NCI-H526 treated with DMSO at 0.1 percent for 48 hours (cell line): ENCODE measurements at places on chromosomes 7 and 10.

DNA sequence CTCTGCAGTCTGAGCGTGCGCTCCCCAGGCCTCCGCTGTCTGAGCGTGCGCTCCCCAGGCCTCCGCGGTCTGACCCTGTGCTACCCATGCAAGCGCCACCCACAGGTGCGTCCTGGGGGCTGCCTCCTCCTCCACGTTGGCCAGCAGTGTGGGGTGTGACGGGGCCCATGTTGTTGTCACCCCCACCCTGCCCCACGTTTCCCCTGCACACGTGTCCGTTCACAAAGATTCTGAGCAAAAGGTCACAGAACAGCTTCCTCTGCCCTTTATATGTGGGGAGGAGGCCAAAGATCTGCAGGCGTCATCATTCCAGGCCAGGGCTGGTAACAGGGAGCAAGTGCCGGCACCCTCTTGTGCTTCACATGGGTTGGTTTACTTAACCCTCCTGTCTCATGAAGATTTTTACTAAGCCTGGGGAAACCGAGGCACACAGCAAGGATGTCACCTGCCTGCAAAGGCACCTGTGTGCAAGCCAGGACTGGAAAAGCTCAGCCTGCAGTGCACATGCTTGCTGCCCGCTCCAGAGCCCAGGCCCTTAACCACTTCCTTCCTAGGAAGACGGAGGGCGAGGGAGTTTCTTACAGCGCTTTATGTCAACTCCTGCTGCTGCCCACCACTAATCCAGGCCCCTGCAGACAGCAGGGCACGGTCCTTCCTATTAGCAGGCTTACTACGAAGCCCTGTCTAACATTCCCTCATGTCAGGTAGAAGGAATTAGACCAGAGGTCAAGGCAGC lies 4.8 kb downstream of the GPR146 start:
- no peak for DNase-seq

- no peak for DNase-seq
These were observed 631 bp downstream of the SUPV3L1 start for GRCh38 chr10:69180525-69181204.

GRCh38 chr10:128421371-128422160 lies 295.3 kb upstream of the MKI67 start:
- no peak for DNase-seq

GRCh38 chr10:78473006-78473405 lies 439.3 kb downstream of the RPS24 start:
- DNase-seq = no peak

DNA sequence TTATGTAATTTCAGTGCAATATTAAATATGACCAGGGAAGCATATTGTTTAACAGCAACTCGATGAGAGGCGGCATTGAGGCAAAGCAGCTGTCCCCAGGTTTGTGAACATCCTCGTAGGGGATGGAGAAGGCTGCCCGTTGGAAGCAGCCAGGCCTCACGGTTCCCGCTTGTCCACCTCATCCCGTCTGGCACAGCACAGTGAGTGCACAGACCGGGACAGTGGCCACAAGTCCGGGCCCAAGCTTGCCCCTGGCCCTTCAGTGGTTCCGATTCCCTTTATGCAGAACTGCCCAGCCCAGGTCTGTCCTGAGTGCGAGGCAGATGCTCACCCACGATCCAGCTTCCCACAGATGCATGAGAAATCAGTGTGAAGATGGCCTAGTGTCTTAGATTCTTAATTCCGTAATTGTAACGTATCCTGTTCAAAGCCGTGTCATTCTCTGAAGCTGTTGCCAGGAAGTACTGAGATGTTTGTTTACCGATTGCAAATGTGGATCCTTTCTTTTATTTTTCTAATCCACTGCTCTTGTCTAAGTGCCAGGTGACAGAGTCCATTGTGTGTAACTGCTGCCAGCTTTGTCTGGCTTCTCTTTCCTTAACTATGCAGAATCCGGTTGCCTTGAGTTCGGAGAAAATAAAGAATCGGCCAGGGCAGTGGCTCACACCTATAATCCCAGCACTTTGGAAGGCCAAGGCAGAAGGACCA lies 35.5 kb downstream of the PFKP start:
- DNase-seq = no peak

GRCh38 chr10:129170812-129171211 lies 296.2 kb upstream of the MGMT start:
- no peak for DNase-seq

DNA sequence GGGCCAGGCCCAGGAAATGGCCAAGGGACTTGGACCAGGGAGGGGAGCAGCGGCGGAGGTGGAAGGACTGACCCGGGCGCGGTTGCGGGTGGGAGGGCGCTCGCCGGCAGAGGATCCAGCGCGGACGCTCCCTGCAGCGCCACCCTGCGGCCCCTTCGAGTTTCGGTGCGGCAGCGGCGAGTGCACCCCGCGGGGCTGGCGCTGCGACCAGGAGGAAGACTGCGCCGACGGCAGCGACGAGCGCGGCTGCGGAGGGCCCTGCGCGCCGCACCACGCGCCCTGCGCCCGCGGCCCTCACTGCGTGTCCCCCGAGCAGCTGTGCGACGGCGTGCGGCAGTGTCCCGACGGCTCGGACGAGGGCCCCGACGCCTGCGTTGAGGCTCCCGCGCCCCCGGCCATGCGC lies 16.8 kb upstream of the ZNF467 start:
- DNase-seq = peak; percentile 15

- no peak for DNase-seq
These were observed 36.0 kb downstream of the IGF2BP3 start for GRCh38 chr7:23434147-23434917.

DNA sequence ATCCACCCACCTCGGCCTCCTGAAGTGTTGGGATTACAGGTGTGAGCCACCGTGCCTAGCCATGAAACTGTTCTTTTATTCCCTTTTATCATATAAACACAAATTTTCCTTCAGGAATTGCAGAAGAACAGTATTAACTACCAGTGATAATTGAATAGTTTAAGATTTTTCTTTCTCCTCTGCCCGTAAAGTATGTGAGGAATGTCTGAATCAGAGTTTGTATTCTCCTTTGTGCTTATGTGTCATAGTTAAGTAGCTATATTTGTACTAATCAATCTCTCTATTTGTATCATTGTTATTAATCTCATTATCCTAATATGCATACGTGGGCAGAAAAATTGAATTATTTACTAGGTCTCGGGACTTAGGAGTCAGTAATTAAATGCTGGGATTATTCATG lies 83.6 kb downstream of the ZNF277 start:
- no peak for DNase-seq

GRCh38 chr10:11177926-11178471 lies 160.3 kb downstream of the CELF2 start:
- no peak for DNase-seq
